ENCODE measurements at places on chromosomes 6 and 20.

- DNase-seq = no peak
Measured at GRCh38 chr6:118524686-118525085, 23.4 kb upstream of the PLN start.

DNA sequence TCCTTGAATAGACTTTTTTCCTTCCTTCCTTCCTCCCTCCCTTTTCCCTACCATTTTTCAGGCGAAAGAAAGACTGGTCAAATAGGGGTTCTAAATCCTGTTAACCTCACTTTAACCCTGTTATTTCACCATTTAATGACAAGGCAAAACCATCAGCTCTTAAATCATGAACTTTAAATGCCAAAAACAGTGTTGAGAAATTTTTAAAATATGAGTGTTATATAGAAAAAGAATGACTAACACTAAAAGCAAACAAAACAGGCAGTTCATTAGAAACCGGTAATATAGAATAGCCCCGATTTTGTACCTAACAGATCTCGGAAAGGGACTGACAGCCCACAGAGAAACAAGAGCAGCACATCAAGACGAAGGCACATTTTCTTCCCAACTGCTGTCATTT, 57.4 kb upstream of the CEP85L start:
- DNase-seq = no peak

DNA sequence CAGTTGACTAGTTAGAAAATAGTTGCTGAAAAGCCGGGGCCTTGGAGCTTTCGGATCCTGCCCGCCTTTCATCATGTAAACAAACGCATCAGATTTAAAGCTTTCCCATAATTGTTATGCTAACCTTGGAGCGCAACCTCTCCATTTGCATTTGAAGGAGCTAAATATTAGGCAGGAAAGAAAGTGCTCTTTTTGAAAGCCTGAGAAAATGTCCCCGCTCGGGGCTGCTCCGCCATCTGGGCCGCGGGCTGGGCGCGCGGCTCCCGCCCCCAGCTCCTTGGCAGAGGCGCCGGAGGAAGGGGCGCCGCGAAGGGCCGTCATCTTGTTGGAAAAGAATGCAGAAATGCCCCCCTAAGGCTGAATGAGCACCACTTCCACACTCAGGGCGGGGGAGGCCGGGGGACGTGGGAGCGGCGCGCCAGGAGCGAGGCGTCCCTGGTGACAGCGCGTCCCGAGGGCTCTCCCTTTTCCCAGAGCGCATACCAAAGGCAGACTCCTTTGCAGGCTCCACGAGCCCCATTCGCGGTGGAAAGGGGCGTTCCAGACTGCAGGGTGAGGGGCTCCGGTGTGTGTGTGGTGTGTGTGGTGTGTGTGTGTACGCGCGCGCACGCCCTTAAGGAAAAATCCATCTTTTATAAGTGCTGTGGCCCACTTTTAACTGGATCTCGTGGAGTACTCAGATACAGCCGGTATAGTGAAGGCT, 145.6 kb upstream of the ID4 start:
- DNase-seq = no peak

GRCh38 chr20:54680439-54680838, 205.0 kb downstream of the DOK5 start:
- DNase-seq = no peak

DNA sequence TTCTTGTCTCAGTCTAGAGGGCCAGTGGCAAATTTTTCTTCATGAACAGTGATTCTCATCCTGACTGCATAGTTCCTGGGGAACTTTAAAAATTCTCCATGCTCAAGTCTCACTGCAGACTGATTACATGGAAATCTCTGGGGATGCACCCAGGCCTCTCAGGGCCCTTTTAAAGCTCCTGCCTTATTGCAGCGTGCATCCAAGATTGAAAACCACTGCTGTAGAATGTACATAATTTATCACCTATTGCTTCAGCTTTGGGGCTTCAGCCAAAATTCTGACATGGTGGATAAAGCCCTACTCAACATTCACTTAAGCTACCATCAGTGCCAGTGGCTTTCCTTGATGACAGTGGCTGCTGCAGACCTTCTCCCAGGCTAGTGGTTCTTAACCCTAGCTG, 143.8 kb downstream of the BTBD3 start:
- DNase-seq = no peak

DNA sequence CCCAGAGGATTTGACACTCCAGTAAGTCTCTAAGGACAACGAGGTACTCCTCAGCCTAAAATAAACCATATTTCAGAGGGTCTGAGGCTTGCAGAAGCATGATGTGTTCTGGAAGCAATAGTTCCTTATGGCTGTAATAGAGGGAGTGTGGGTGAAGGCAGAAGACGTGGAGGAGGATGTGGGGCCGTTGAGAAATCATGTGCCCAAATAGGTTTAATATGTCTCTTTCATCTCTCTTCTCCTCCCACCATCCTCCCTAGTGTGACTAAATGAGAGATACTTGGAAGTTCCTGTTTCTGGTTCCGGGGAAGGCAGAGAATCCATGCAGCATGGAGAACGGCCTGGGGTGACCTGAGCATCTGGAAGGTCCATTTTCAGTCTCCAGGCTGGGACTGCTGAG, 174.0 kb upstream of the RSPO3 start:
- no peak for DNase-seq

GRCh38 chr6:154596701-154597100, 86.2 kb upstream of the CNKSR3 start:
- DNase-seq = no peak

DNA sequence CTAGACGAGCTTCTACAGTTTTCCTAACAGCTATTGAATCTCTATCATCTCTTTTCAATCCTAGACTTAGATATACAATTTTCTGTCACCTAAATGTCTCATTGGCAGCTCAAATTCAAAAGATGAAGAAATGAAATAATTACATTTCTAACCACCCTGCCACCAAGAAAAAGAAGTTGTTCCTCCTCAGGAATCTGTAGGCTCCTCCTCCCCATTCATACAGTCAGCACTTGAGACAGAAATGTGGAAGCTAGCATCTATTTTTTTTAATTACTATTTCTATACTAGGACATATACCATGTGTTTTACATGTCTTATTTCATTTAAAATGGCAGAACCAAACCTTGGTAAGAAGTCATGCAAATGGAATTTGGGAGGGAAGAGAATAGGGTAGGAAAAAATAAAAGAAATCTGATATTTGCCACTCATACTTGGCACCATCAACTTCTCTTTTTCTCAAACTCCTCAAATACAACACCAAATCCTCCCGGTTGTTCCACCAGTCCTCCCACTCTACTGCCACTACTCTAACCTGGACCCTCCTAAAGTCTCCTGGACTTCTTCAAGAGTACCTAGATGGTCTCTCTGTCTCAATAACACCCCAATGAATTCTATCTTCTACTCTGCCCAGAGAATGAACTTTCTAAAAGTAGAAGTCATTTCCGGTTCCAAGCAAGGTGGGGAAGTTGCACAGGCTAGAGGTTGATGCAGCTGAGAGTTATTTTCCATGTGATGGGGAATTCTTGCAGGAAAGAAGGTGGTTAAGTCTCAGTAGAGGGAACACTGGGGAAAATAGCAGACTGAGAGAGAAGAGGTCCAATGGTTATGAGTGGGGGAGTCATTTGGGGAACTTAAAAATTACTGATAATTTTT, 54.1 kb downstream of the ATXN1 start:
- DNase-seq = no peak

Data from hematopoietic multipotent progenitor cell treated with erythropoietin and hydrocortisone succinate and interleukin-3 and kit ligand, for 4 days (in vitro differentiated cells).